Stimulated activated CD4-positive, alpha-beta T cell treated with anti-CD3 and anti-CD28 coated beads, Interleukin-1b, Interleukin-23, amount 100 ng/mL, for 48 hours (primary cell): ENCODE measurements at places on chromosomes 5 and 9.
A peak's percentile ranks its signal among the peaks of the same experiment; 100 is the strongest.

- DNase-seq, result no peak
Measured at GRCh38 chr9:131598121-131598520, 52.8 kb downstream of the PRRT1B start.

GRCh38 chr9:132125944-132126679 lies 35.7 kb upstream of the NTNG2 start:
- peak; percentile 22 for DNase-seq

- no peak for DNase-seq
Measured at GRCh38 chr5:138722544-138723177, 30.6 kb upstream of the CTNNA1 start.

- DNase-seq, result no peak
Measured at GRCh38 chr9:96725576-96725975, 52.3 kb downstream of the ZNF510 start.

DNA sequence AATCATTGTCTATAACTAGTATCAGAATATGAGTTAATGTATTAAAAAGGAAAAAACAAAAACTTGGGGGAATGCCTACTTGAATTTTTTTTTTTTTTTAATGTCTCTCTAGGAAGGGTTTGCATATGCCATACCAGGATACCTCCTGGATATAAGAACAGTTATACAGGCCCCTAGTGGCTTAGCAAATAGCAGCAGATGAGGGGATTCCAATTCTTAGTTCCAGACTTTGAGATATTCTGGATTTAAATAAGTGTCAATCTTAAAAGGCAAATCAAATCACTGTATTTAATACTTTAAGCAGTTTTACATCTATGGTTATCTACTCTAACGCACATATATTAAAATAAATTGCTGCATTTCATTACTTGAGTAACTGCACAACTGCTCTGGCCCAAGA lies 1055.5 kb upstream of the DMAC1 start:
- DNase-seq, result no peak

DNA sequence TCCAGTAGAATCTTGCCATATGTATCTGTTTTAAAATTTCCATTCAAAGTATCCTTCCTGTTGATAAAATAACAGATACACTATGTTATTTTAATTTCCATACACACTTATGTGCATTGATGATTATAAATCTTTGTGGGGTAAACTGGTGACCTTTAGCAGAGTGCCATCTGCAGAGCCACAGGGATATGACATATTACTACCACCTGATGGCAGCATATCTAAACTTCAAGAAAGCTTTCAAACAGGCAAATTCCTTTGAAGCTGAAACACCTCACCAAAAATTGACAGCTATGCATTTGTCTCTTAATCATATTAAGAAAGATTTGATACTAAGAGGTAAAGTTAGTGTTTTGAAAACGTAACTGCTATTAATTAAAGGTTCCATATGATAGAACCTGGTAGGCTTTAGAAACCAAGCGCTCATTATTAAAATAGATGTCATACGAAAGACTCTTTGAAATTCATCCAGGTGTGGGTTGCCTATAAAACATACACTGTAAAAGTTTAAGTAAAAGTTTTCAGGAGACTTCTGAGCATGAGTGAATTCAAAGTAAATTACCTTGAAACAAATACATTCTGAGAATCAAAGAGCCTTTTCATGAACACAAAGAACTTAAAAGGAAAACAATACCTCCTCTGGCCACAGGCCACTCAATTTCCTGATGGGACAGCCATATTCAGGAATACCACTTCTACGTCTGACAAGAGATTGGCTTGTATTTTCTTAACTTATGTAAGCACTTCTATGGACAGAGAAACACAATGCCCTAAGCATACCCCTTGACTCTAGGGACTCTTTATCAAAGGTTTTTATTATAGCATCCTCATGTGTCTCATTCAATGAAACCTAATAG lies 93.3 kb downstream of the KIAA0825 start:
- no peak for DNase-seq

DNA sequence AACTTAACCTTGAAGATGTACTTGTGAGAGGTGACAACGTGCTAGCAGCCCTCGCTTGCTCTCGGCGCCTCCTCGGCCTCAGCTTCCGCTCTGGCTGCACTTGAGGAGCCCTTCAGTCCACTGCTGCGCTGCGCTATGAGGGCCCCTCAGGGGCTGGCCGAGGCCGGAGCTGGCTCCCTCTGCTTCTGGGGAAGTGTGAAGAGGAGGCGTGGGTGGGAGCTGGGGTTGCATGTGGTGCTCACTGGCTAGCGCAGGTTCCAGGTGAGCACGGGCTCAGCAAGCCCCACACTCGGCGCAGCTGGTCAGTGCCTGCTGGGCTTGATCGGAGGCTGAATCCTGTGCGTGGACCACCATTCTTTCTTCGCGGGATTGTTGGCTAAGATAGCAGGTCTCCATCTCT lies 166.1 kb downstream of the MRPS30 start:
- DNase-seq, result no peak

GRCh38 chr5:32522429-32523143 lies 62.8 kb upstream of the SUB1 start:
- DNase-seq, result peak; percentile 50

DNA sequence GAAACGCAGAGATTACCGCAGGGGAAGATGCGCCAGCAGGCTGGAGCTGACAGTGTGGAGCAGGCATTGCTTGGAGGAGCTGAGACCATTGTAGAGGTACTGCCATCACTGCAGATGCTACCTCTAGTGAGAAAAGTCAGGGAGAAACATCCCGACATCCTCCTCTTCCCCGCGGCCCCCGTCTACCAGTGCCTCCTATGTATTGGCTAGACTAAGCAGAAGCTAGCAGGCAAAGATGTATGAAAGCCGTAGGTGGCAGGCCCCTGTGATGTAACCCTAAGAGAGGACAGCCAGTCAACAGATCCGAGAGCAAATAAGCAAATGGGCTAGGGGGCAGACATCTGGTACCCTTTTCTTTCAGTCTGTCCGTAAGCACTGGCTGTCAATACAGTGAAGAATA lies 115.5 kb upstream of the ACTBL2 start:
- no peak for DNase-seq

DNA sequence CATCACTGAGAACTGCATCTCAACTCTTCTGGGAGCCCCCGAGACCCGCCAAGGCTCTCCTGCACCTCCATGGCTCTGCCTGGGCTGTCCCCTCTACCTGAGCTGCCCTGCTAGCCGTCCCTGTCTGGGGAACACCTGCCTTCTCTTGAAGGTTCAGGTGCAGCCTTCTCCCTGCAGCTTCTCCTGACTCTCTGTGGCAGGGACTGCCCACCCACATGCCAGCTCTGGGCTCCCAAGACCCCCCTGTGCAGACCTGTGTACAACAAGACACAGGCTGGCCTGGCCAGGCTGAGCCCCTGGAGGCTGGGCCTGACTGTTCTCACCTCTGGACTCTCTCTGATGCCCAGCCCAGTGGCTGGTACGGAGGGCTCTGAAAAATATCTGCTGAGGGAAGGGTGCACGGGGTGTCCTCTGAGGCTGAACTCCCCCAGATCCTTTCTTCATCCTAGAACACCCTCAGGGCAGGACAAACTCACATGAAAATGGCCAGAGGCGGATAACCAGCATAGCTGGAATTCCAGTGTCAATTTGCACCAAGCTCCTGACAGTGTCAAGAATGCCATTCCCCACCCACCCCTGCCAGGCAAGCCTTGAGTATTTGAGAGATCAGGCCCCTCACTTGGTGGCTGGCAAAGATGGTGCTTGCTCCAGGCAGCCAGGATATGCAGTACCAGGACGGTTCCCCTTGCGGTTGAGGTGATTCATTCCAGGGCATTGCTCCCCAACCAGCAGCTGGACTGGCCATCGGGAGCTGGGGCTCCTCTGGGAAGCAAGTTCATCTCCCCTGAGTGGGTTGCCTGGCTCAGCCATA lies 40.9 kb upstream of the SLC25A51 start:
- DNase-seq, result no peak
